Stimulated activated CD4-positive, alpha-beta T cell treated with anti-CD3 and anti-CD28 coated beads, Interleukin-15, amount 100 ng/mL, for 1 hour (primary cell): ENCODE measurements at places on chromosomes 4 and X.

GRCh38 chr4:15007201-15007600 is 4.9 kb downstream of the CPEB2 start:
- DNase-seq: no peak

GRCh38 chr4:75514949-75515612 is 808 bp downstream of the THAP6 start:
- DNase-seq: no peak

DNA sequence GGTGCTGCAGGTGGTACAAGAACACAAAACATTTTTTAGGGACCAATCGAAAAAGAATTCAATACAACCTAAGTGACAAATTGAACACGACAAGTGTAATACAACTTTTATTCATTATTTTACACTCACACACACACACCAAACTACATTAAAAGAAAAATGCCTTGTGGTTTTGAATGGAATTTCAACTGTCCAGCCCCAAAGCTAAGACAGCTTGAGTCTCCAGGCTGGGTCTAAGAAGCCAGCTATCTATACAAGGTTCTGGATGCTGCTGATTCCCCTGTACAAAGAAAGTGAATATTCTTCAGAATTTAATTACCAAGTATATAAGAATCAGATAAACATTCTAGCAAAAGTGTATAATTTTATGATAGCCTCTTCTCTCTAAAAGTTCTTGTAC is 118.2 kb downstream of the PPP3CA start:
- DNase-seq: no peak

- no peak for DNase-seq
Observed at GRCh38 chr4:83629945-83630721, 94.2 kb downstream of the GPAT3 start.

DNA sequence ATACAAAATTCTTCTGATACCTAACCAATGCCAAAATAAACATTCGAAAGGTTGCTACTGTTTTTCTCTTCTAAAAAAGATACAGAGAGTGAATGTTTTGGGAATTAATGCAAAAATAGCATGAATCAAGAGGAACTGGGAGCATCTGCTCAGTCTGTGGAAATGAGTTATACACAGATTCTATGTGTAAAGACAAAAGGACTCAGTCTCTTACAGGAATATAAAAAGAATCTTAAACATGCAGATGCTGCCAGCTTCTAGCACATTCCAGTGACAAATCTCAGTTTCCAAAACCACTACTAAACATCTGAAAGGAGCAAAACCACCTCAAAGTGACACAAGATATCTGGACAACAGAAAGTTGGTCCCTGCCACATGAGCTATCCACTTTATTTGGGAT is 55.0 kb downstream of the PAPSS1 start:
- DNase-seq: no peak
